NCI-H1436 treated with DMSO at 0.1 percent for 48 hours (cell line): ENCODE measurements at places on chromosomes 5 and 9.

GRCh38 chr5:130871346-130872086 is 293.5 kb downstream of the HINT1 start:
- no peak for DNase-seq

DNA sequence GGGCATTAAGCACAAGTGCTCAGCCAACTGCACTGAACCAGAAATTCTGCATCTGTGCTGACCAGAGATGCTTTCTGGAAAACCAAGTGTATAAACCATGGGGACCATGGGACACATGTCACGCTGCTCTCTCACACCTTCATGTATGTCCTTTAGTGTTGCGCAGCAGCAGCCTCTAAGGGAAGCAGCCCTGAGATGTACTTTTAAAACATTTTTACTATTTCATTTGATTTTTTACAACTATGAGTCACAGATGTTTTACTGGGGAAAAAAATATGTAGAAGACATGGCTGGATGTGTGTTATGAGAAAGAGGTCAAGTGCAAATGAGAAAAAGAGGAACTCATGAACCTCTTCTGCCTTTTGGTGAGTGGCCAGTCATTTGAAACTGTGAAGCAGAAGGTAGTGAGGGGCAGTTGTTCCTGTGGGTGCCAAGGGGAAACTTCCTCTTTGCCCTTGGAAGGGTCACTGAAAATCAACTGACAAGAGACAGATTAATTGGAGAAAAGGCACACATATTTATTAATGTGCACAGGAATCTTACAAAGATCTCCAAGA is 31.4 kb upstream of the SYK start:
- DNase-seq: no peak

DNA sequence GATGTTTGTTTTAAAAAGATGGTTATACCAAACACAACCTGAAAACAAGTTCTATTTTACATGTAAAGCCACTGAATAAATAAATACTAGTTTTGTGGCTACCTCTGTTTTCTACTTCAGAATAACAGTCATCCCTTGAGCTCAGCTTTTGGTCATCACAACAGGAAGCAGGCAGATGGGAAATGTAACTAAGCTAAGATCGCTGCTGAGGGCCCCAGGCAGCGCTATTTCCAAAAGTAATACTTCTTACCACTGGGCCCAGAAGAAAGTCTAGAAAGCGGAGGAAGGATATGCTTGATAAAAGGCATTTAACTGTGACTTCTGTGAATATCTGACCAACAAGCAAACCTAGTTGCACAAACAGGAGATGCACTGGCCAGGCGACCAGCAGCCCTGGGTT is 61.4 kb downstream of the SERINC5 start:
- DNase-seq: no peak

GRCh38 chr5:131223751-131224386 is 40.0 kb upstream of the CDC42SE2 start:
- no peak for DNase-seq

DNA sequence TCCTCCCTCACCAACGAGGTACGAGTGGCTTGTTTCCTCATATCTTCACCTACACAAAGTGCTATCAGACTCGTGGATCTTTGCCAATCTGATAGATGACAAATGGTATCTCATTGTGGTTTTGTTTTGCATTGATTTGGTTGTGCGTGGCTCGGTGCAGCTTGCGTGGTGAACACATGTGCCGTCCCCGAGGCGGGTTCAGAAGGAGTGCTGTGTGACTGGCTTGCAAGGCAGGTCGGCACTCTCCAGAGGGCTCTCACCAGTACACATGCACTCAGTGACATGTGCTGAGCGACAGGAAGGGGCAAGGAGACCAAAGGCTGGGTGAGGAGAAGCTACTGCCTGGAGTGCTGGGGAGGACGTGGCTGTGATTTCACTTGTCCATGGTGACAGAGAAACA is 95.3 kb upstream of the PITX1 start:
- no peak for DNase-seq

- no peak for DNase-seq
Observed at GRCh38 chr9:125822160-125822559, 75.0 kb downstream of the PBX3 start.

GRCh38 chr5:52648726-52649125 is 139.0 kb upstream of the ITGA1 start:
- no peak for DNase-seq

DNA sequence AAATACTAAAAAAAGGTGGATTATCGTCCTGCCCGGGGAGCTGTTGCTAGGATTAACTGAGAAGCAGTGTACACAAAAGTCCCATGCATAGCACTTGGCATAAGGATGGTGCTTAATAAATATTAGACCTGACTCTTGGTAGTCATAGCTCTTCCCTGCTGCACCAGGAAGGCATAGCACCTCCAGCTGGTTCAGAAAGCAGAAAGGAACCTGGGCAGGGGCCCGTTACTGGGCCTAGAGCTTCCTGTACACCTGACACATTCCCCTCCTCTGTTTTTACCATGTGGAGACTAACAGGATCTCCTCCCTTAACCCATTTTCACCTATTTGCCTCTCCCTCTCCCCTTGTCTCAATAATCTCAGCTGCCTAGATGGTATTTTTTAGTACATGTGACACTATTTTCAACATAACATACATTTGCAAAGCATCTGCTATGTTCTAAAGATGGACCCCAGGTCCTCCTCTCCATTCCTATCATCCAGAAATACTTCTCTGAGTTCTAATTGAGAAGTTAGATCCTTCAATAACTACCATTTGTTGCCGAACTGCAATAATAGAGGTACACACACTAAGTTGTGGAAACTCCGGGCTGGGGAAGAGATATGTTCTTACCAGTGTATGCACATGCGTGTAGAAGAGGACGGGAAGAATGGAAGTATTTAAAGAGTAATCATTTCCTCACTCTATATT is 3.2 kb upstream of the ANP32B start:
- no peak for DNase-seq

GRCh38 chr9:16103620-16104397 is 551.0 kb downstream of the CCDC171 start:
- no peak for DNase-seq
